Omental fat pad (tissue), 4 donors: ENCODE measurements at places on chromosomes 1 and 21. TPM values are rescaled to one million over a fixed set of nuclear protein-coding genes. Genes with fewer than 3 reads are reported as not detected.

RAB7B gene
- 62.0 TPM for total RNA-seq

KCNC4 gene
- 6.8 TPM for total RNA-seq

TNNI3K gene
- not detected for total RNA-seq

DMBX1 gene
- total RNA-seq, result not detected
